ENCODE measurements at places on chromosomes 7 and 10.

DNA sequence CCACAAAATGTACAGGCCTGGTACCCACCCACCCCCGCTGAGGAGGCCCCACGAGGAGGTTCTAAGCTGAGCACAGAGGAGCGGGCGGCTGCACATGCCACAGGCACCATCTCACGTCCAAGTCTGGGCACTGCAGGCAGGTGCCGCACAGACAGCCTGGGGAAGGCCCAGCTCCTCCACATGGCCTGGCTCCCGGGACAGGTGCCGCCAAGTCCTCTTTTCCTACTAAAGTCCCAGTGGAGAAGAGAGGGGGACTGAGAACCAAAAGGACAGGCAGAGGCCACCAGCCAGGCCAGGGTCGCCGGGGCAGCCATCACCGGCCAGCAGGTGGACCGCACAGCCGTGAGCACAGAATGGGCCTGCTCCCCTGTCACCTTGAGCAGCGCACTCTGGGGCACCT, 91.1 kb downstream of the MAD1L1 start:
- DNase-seq: no peak

DNA sequence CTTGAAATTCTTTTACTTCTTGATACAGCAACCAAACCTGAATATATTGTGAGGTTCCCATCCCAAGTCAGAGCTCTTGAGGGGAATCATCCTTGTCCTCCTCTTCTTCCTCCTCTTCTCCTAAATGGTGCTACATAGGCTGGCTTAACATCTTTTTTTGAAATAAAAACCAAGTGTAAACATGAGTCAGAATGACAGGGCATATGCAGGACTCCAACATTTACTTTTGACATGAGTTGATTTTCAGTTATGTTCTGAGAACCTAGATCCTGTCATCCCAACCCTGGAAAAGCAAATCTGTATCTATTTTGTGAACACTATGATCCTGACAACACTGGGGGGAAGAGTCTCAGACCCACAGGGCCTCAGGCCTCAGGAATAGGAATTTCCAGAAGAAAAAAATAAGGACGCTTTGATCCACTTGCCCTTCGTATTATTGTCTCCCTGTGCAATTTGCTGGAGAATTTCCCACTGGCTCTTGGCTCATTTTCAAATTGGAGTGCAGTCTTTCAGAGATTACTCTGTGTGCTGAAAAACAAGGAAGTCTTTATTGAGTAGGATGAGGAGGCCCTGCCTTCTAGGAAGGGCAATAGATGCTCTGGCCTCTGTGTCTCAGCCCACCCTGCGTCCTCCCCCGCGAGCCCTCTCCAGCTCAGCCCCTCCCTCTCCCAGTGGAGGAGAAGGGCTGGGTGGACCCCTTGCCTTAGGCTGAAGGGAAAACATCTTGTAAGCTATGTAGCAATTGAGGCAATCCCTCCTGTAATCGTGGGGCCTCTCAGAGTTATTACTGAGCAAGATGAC, 121.6 kb downstream of the CREB5 start:
- no peak for DNase-seq

DNA sequence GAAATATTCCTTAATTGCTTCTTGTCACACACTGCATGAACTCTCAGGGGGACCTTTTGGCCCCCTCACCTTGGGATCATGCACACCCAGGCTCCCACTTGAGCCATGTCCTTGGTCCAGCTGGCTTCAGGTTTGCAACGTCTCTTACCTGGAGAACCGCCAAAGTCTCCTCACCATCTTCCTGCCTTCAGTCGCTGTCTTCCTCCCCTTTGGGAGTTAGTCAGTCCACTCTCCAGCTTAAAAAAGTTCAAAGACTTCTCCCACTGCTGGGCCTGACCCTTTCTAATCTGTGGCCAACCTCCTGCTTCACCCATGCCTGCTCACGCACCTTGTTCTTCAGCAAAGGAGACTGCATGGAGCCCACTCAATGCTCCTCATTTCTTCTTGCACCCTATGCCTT, 82.6 kb upstream of the LRRC4 start:
- DNase-seq: no peak

DNA sequence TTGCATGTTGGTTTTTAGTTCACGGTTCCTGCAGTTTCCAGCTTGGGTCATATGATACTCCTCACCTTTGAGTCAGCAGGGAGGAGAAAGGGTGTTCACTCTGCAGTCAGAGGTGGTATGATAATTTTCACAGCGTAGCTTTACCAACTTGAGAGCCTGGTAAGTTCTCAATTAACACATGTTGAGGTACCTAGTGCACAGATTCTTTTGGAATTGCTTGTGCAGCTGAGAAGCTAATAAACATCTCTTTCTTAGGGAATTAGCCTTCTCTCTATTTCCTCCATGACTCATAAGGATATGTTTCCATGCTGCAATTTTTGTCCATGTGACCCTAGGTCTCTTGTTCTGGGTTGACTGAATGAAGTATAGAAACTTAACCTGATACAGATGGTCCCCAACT, 166.6 kb downstream of the KIF20B start:
- DNase-seq: no peak

GRCh38 chr7:44867073-44867995, 18.0 kb downstream of the PURB start:
- no peak for DNase-seq

- DNase-seq: no peak
Measured at GRCh38 chr7:5714657-5715337, 66.7 kb downstream of the RNF216 start.

- DNase-seq: no peak
Measured at GRCh38 chr7:120303105-120303504, 30.1 kb downstream of the KCND2 start.

- DNase-seq: no peak
Measured at GRCh38 chr10:6938384-6938783, 358.3 kb upstream of the PRKCQ start.

- no peak for DNase-seq
Measured at GRCh38 chr10:3123571-3124411, 48.8 kb downstream of the PITRM1 start.

- no peak for DNase-seq
Measured at GRCh38 chr10:69854511-69855345, 53.0 kb downstream of the COL13A1 start.

DNA sequence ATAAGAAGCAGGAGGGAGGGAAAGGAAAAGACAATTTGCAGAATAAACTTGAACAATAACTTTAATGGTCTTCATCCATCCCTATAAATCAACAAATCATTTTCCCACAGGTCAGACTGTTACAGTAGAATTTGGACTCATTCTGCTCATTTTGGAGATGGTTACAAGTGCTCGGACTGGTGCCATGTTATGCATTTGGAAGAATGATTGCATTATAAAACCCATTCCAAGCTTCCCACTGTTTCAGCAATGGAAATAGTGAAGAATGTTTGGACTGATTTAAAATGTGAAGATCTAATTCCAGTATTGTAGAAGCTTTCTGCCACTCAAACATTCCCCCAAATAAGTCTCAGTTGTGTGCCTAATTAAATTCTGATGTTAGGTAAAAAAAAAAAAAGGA, 99.7 kb upstream of the ZEB1 start:
- DNase-seq: no peak

DNA sequence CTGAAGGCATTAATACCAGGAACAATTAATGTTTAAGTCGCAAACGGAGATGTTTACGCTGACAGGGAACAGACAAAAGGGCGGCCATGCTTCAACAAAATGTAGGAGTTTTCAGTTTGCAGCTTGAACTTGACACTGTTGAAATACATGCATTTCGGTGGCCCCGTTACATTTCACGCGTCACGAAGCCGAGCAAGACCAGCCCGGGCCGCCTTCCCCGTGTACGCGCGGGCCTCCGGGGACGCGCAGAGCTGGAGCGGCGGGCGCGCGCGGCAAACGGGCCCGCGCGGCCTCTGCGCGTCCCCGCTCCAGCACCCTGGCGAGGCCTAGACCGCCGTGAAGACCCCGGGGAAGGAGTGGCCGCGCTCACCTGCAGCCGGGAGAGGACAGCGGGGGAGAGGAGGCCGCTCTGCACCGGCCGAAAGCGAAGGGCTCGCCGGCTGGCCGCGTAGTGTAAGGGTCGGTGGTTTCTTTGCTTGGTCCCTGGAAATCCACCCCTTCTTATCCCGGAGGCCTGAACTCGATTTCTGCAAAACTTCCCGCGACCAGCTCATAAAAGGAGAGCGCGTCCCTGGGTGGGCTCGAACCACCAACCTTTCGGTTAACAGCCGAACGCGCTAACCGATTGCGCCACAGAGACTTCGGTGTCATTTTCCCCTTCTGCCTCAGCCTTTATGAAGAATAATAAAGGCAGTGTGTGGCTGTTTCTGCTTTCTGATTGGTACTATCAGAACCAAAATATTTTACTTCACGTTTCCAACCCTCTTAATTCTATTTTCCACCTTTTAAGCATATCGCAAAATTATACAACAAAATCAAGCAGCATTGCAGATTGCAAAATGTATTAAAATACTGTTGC, 11.4 kb upstream of the EBLN1 start:
- peak; percentile 77 for DNase-seq

- peak; percentile 50 for DNase-seq
Measured at GRCh38 chr10:114100848-114101741, 57.4 kb downstream of the ADRB1 start.

DNA sequence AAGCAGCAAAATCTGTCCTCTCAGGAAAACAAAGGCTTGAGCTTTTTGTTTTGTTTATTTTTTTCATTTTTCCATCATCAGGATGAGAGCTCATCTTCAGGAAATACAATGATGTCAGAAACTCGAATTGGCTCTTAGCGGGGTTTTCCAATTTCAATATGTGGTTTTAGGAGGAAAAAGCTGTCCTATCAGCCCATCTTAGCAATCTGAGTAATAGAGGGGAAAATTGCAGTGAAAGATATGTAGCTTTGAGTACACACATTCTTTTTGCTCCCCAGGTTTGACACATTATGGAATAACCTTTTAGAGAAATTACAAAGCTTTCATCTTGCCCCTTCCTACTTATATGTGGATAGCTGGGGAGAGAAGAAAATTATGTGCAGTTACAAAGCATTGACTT, 113.6 kb upstream of the MYO3A start:
- DNase-seq: no peak

DNA sequence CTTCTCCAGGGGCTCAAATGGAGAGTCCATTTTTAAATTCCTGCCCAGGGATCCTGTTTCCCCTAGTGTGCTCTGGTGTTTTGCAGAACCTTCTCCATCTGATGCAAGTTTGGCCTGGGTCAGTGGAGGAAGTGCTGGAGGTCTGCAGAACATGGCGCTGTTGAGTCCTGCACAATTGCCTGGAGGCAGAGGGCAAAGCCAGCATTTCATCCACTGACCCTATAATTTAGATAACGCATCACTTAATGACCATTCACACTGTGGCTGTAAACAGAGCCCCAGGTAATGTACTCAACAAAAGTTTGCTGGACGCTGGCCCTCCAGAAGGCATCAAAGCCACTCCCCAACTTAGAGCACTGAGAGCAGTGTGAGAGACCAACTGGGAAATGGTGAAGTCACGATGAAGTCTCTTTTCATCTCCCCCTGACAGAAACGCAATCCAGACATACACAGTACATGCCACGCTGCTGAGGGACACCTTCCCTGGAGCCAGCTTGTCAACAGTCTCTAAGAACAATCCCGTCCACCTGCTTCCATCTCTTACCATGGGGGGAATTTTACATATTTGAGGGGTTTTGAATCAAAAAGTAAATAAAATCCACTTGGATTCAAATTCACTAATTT, 13.4 kb downstream of the C10orf71 start:
- no peak for DNase-seq

- no peak for DNase-seq
Measured at GRCh38 chr10:127945948-127946711, 39.2 kb downstream of the PTPRE start.

DNA sequence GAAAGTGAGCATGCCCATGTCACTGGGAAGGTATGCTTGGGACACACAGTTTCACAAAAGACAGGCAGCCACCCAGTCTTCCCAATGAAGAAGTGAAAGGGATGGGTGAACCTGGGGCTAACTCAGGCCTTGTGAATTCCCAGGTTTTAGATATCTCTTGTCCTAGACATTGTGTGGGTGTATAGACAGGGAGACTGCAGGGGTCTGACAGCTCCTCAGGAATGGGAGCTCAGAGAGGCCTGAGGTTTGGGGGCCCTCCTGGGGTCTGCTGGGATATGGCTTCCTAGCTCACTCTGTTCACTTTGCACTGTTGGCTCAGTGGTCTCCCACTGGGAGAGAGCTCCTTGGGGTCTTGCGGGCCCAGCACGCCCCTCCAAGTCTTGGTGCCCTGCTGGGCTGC, 47.0 kb downstream of the WDFY4 start:
- DNase-seq: no peak

GRCh38 chr7:24907311-24907886, 72.6 kb downstream of the OSBPL3 start:
- DNase-seq: no peak

- no peak for DNase-seq
Measured at GRCh38 chr10:63681993-63682697, 160.9 kb downstream of the REEP3 start.

- DNase-seq: no peak
Measured at GRCh38 chr7:135933509-135934188, 43.5 kb downstream of the MTPN start.

DNA sequence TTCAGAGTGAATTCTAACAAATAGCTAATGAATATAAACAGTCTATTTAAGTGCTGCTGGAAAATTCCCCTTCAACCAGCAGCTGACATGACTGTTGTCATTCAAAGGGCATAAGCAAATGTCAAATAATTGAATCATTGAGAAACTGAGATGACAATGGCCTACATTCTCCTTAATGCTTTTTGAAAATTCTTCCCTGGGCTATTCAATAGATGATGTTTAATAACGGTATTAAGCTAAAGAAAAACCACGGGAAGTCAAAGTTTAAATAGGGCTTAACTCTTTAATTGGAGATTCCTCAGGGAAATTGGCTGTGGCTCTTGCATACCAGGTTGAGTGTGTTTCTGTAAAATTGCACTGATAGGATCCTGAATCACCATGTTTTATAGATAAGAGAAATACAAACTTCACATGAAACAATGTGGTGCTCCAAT, 77.0 kb downstream of the ARL4A start:
- no peak for DNase-seq

GRCh38 chr7:88184848-88185304, 35.0 kb downstream of the SRI start:
- DNase-seq: no peak
